ENCODE measurements at places on chromosomes 7 and 10.

- DNase-seq, result no peak
Measured at GRCh38 chr10:47183704-47184041, 116.3 kb upstream of the GDF10 start.

GRCh38 chr10:50231515-50232260 is 19.6 kb downstream of the ASAH2 start:
- no peak for DNase-seq

DNA sequence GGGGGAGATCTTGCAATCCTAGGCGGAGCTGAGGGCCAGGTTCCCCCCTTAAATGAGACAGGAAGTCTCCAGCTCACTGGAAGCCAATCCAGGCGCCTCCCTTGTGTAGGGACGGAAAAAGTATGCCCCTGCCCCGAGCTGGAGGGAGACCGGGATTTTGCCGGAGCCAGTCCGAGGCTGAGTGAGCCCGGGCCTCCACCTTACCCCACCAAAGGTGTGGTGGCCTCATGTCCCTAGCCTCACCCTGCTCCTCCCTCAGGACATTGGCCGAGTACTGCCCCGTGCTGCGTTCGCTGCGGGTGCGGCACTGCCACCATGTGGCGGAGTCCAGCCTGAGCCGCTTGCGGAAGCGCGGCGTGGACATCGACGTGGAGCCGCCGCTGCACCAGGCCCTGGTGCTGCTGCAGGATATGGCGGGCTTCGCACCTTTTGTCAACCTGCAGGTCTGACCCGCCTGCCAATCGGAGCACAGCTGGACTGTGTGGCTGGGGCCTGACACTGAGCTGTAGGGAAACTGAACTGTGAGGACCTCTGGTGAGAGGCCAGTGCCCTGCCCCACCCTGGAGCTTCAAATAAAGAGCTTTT is 2.0 kb downstream of the FBXL15 start:
- peak; percentile 78 for DNase-seq

DNA sequence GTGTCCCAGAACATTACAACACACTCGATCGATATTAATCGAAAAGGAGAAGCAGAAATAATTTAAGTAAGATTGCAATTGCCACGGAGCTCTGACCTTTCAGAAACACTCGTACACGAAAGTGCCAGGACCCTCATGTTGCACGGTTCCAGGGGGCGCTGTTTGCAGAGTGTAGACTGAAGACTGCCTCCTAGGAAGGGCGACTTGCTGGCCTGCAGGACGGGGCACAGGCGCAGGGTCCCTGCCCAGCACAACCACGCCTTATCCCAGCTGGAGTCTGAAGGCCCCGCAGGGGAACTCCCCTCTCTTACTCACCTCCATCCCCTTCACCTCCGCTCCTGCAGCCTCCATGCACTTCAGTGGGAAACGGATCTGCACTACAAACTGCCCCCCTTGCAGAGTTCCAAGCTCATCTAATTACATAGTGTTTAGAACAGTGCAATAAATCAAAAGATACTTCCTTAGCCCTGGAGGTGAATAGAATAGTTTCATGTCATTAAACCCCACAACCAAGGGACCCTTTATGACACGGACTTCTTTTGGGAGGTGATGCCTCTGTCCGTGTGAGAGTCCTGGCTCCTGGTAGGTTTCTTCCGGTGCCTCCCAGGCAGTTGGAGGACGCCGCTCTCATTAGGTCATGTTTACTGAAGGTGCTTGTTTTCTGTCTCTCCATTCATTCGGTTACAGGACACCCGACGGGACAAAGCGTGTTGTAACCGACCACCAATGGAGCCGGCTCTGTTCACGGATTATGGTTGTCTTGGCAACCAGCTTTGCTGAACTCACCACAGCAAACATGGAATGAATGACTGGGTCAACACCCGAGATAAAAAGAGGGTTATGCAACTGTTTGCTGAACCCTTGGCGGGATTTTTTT is 262.2 kb downstream of the BAMBI start:
- DNase-seq, result peak; percentile 65

DNA sequence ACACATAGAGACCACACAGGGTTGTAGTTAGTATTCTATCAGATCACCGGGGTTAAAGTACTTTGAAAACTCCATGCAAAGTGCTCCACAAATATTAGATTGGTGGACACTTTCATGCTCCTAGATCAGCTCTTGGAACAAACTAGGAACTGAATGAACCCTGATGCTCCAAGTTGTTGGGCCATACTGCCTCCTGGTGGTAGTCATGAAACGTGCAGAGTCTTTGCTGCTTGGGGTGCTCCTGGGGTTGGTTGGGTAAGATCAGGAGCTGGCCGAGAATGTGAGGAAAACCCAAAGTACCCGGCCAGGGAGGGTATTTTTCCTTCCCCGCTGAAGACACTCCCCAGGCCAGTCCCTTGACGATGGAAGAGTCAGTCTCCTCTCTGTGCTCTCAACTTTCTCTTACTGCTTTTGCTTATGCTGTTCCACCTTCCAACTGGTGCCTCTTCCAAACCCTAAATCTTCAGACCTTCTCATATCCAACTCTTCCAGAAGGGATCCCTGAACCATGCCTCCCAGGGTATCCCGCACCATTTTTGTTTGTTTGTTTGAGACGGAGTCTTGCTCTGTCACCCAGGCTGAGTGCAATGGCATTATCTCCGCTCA is 918 bp upstream of the RPEL1 start:
- peak; percentile 92 for DNase-seq

DNA sequence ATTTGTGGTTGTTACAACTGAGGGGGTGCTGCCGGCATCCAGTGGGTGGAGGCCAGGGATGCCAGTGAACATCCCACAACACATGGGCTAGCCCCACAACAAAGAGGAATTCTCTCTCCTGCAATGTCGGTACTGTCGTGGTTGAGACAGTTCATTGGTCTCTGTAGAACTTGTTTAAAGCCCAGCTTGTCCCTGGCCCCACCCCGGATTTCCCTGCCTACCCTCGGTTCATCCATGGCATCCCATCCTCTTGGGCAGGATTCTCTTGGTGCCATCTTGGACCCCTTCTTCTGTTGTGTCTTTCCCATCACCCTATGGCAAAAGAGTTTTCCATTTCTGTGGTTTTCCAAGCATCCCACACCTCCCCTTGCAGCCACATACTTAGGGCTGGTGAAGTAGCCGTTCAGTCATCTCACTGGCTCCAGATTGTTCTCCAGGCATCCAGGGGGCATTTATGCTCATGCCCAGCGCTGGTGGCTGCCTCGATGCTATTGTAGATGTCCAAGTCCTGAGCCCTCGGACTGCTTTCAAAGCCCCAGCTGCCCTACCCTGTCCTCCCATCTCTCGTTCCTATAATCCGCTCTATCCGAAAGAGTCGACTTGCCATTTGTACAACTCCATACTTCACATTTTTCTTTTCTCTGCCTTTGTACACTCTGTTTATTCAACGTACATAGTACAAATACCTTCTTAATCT is 39.2 kb downstream of the MGMT start:
- DNase-seq, result no peak

DNA sequence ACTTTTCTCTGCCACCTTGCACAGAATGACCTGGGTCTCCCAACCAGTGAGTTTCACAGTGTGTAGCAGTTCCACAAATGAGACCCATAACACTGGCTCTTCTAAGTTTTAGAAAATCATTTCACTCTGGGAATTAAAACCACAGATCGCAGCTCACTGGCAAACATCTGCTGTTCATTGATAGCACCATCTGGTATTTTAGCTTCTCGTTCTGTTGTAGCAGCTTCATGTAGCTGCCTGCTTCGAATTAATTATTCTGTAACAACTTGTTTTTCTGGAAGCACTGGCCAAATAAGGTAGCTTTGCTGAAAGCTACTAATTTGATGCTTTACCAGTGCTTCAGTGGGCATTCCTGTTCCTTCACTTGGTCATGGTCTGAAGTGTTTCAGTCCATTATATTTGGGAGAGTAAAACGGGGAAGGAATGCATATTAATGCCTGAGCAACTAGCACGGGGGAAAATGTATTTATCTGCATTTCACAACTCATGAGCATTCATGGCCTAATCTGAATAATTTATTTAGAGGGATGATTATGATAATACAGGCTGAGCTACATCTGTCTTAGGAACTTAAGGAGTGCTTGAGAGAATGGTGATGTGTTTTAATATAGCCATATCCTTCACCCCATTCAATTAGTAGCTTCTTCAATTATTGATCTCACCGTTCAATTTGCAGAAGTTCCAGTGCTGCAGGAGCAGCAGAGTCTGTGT is 447.4 kb downstream of the XPNPEP1 start:
- no peak for DNase-seq

- DNase-seq, result no peak
Measured at GRCh38 chr10:96401036-96401435, 42.2 kb upstream of the OPALIN start.

DNA sequence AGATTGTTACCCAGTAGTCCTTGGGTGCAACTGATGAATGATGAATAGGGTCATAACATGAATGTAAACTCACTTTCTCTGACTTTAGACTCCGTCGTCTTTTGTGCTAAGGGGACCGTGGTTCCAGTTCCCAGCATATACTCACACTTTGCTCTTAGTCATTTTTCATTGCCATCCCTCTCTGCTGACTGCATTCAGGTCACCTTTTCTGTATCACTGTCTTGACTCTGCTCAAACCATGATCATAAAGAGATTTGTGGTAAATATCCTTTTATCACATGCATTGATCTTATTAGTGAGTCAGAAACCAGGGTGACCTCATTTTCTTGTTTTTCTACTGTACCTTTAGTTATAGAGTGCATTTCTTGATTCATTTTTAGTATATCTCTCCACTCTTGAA is 141.1 kb upstream of the AGR3 start:
- DNase-seq, result no peak

DNA sequence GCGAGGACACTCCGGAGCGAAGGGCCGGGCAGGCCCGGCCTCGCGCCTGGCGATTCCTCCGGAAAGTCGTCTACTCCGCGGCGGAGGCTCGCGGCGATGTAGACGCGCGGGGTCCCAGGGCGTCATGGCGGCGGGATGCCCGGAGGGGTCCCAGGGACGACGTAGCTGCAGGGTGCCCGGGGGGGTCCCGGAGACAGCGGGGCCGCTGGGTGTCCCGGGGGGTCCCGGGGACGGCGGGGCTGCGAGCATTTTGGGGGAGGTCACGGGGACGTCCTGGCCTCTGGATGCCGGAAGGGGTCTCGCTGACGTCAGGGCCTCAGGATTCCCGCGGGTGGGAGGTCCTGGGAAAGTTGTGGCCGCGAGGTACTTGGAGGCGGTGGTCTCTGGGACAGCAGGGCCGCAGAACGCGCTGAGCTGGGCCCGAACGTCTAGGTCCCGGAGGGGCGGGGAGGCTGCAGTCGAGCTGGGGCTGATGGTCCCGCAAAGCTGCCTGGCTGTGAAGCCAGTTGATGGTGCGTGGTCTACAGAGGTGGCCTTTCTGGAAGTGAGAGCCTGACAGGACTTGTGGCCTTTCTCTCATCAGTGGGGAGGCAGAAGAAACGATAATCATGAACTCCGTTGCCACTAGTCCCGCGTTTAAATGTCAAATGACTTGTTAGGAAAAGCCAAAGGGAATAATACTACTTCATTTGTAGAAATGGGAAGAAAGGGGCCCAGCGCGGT is 637 bp downstream of the HSPA14 start:
- peak; percentile 19 for DNase-seq

- no peak for DNase-seq
Measured at GRCh38 chr7:114417290-114417689, 2.7 kb downstream of the FOXP2 start.

- DNase-seq, result peak; percentile 56
Measured at GRCh38 chr10:90787393-90788198, 70.2 kb downstream of the HTR7 start.

GRCh38 chr7:149821191-149822148 is 16.7 kb upstream of the ZNF862 start:
- DNase-seq, result no peak

GRCh38 chr10:34477249-34477648 is 337.8 kb downstream of the PARD3 start:
- DNase-seq, result no peak

DNA sequence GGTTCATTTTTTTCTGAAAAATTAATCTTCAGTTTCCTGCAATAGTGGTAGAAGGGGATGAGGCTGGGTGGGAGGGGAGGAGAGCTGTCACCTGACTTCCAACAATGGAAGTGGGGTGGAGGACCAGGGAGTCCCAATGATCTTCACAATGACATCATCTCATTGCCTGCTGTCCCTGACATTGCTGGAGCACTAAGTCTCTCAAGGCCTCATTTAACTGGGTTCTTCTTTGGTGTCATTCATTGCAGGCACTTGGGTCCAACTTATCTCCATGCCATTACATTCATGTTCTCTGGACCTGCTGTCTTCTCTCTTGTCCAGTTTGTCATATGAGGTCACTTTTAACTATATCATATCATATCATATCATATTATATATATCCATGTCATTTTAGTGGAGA is 34.4 kb downstream of the PRTFDC1 start:
- DNase-seq, result no peak

DNA sequence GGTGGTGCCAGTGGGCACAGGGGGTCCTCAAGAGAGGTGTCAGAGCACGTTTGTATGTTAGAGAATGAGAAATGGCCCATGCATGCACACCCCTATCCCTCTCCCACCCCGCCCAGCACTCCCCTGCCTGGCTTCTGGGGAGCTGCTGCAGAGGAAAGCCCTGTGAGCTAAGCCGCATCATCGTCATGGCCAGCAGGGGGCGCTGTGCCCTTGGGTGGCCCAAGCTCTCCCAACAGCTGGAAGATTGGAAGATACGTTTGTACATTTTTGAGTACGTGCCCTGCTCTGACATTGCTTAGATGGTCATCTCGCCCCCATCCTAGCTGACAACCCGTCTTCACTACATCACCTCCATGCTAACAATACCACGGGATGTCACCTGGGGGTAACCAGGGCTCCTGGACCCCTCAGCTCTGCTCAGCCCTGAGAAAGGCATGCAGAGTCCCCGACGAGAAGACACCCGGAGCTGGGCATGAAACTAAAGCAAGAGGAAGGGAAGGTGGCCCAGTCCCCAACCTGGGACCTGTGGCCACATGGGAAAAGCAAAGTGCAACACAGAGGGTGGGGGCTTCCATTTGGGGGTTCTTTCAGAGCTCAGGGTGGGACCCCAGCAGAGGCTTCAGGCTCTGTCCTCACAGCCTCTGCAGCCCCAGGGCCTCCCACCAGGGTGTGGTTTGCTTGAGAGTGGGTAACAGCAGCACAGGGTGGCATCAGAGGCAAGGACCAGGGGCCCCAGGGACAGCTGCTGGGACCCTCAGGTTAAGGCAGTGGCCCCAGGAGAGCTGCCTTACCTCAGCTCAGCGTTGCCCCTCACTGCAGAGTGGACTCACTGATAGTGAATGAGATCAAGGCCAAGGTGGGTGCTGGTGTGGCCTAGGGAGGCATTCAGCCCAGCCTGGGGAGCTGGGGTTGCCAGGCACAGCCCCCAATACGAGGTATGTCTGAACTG is 136.6 kb downstream of the PTPN20 start:
- DNase-seq, result peak; percentile 75

- DNase-seq, result peak; percentile 85
Measured at GRCh38 chr10:131874991-131875451, 25.8 kb upstream of the PPP2R2D start.

DNA sequence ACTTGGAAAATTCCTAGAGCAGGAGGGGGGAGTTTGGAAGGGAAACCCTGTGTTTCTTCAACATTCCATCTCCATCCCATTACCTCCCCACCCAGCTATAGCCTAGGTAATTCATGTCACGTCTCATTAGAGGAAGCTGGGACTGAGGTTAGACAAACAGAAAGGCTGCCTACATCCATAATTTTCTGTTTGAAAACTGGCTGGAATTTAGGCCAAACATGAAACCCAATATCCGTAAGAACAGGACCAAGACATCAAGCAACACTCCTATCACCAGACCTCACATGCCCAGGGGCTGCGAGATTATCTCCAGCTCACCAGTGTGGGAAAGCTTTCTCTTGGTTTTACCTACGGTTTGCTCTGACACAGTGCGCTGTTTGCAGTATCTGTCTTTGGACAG is 316.3 kb downstream of the FRMD4A start:
- DNase-seq, result no peak
